A549 treated with CpdA at 1 μM for 4 hours (cell line): ENCODE measurements at places on chromosomes 6 and 20. TPM values are rescaled to one million over a fixed set of nuclear protein-coding genes. Genes with fewer than 3 reads are reported as not detected.

The PRPH2 gene
- total RNA-seq, result not detected in 5 replicates

The PDE7B gene
- total RNA-seq, result 1.2 to 2.2 TPM (median 1.6 TPM) in 5 replicates

The BNIP5 gene
- not detected in 5 replicates for total RNA-seq

The PTCRA gene
- total RNA-seq, result not detected in 5 replicates

The ERVFRD-1 gene
- total RNA-seq, result not detected in 5 replicates

The PIGU gene
- 23.9 to 30.3 TPM (median 29.1 TPM) in 5 replicates for total RNA-seq

The BPIFB4 gene
- total RNA-seq, result not detected in 5 replicates

The GINS1 gene
- total RNA-seq, result 29.4 to 34.9 TPM (median 31.5 TPM) in 5 replicates

The AGPAT1 gene
- 32.1 to 40.9 TPM (median 40.2 TPM) in 5 replicates for total RNA-seq

The CNPY3 gene
- total RNA-seq, result 34.5 to 48.5 TPM (median 46.9 TPM) in 5 replicates

The MATN4 gene
- total RNA-seq, result 0.08 to 0.14 TPM (median 0.10 TPM) in 3 of 5 replicates, not detected in the others

The PSORS1C2 gene
- not detected in 5 replicates for total RNA-seq

The TREML4 gene
- total RNA-seq, result not detected in 5 replicates

The IL17F gene
- not detected in 5 replicates for total RNA-seq

The NKX2-2 gene
- not detected in 5 replicates for total RNA-seq

The CST4 gene
- total RNA-seq, result not detected in 5 replicates

The SKIC2 gene
- total RNA-seq, result 22.7 to 25.6 TPM (median 24.7 TPM) in 5 replicates

The BMP5 gene
- 0.02 to 0.07 TPM (median 0.05 TPM) in 3 of 5 replicates, not detected in the others for total RNA-seq

The TFAP2D gene
- not detected in 5 replicates for total RNA-seq

The ASIP gene
- not detected in 5 replicates for total RNA-seq

The TMC2 gene
- not detected in 5 replicates for total RNA-seq

The CALHM4 gene
- total RNA-seq, result not detected in 5 replicates

The SOX4 gene
- 12.8 to 16.3 TPM (median 14.5 TPM) in 5 replicates for total RNA-seq

The PREX1 gene
- total RNA-seq, result 10.0 to 12.0 TPM (median 11.5 TPM) in 5 replicates

The NRN1 gene
- total RNA-seq, result 0.49 to 0.79 TPM (median 0.71 TPM) in 5 replicates

The LKAAEAR1 gene
- 0.72 to 1.5 TPM (median 1.4 TPM) in 5 replicates for total RNA-seq

The TRAPPC3L gene
- total RNA-seq, result not detected in 5 replicates

The EDN1 gene
- total RNA-seq, result 39.5 to 46.7 TPM (median 43.1 TPM) in 5 replicates

The NPEPL1 gene
- 29.9 to 36.6 TPM (median 30.7 TPM) in 5 replicates for total RNA-seq

The DOK5 gene
- total RNA-seq, result 0.02 to 0.12 TPM in 2 of 5 replicates, not detected in the others

The GNMT gene
- total RNA-seq, result 0.09 to 0.20 TPM in 2 of 5 replicates, not detected in the others

The CGA gene
- total RNA-seq, result 0.08 to 0.15 TPM in 2 of 5 replicates, not detected in the others
